ENCODE measurements at places on chromosomes 6 and 20.

DNA sequence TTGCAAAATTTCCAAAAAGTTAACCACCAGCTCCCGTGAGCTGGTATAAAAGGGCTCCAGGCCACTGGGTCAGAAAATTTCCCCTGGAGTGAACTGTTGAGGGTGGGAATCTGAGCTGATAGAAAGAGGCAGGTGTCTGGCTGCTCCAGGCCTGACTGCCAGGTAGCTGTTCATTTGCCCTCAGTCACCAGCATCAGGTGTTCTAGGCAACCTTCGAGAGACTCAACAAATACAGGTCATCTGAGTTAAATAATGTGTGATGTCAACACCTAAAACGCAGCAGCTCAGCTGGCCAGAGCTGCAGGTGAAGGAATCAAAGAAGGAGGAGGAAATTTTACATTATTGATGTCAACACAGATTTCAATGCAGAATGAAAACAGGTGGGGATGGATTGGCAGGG lies 46.7 kb downstream of the KCNK5 start:
- DNase-seq = no peak

DNA sequence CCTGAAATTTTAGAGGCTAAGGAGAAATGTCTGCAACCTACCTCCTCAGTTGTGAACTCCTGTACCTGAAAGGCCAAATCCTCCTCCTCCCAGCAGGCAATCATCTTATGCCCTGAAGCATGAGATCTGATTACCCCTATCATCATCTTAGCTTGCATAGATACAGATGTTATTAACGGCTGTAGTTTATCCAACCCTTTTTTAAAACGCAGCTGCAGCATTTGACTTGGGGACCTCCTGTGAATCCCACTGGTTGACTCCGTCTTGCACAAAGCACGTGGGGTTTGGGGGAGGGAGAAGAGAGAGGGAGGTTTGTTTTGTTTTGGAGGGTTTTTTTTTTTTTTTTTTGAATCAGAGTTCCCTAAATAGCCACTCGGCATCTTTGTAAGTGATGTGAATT lies 5.8 kb upstream of the NR2E1 start:
- DNase-seq = no peak

DNA sequence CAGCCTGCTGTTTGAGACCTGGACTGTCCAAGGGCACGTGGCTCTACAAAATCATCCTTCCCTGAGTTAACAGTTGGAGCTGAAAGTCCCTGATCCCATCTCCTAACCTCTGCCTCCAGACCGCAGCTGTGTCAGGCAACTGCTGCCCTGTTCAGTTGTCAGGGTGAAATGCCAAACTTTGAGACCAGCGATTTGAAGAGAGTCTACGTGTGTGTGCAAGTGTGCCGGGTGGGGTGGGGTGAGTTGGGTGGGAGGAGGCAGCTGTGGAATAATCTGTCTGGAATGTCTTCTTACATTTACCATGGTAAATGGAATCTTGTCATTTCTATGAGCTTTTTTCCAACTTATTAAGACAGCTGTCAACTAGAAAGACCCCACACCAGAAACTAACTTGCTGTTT lies 81.0 kb upstream of the FAM8A1 start:
- DNase-seq = no peak

GRCh38 chr20:46130534-46130933 lies 12.4 kb downstream of the CD40 start:
- DNase-seq = peak; percentile 53
